ENCODE measurements at places on chromosomes 6 and 20.

- no peak for DNase-seq
These were observed 9.7 kb downstream of the ARMC12 start for GRCh38 chr6:35746516-35746915.

GRCh38 chr6:753486-753885 is 60.5 kb upstream of the EXOC2 start:
- no peak for DNase-seq

GRCh38 chr6:141830530-141830929 is 302.2 kb upstream of the GJE1 start:
- DNase-seq: no peak

DNA sequence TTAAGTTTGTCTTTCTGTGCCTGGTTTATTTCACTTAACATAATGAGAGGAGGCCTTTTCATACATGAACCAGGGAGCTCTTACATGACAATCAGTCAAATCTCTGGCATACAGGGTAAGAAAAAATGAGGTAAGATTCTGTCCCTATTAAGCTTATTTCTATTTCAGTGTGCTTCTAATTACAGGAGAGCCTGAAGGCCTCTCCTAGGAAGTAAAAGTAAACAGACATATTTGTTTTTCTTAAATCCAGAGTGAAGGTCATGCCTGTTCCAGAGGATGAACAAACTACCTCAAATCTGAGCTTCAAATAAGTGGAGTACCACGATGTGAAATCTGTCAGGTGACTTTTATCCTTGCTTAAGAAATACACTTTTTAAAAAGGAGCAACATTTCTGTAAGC is 72.6 kb downstream of the POPDC3 start:
- no peak for DNase-seq

- no peak for DNase-seq
These were observed 6.5 kb downstream of the BTN2A2 start for GRCh38 chr6:26389349-26389894.

DNA sequence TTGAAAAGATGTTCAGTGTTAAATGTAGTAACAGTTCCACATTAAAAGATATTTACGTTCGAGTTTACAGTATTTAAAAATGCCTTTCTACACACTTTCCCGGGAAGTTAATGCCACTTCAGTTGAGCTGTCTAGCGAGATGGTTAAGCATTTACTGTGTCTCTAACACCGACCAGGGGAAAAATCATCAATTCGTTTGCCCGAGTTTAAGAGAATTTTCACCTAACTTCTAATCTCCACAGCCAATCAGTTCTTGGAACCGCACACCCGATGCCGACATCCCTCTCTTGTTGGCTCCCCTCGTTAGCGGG is 58.2 kb downstream of the FAM217A start:
- no peak for DNase-seq

DNA sequence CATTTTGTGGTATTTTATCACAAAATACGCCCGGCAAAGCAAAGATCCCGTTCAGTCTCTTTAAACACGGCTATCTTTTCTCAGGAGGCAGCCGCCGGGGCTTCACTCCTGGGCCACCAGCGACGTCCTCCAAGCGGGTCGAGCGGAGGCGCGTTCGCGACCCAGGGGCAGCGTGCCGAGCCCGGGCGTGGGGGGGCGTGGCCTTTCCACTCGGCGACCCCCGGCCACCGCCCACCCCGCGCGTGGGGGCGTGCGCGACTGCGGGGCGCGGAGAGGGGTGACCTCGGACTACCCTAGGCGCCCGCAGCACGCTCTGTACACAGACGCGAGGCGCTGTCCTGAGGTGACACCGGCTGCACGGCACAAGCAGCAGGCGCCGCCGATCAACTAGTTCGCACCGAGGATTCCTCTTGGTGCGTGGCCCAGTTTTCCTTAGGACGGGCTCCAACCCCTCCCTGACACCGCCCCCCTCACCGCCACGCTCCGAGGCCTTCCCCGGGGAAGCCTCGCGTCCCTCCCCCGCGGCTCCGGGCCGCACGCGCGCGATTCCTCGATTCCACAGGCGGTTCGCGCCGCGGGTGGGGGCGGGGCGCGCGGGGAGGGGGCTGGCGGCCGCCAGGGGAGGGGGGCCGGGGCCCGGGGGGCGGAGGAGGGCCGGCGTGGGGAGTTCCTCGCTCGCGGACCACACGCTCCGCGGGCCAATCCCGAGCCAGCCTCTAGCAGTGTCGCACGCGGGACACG is 1.1 kb upstream of the JARID2 start:
- DNase-seq: peak; percentile 28

- no peak for DNase-seq
These were observed 5.1 kb downstream of the BLOC1S5 start for GRCh38 chr6:8059129-8059528.

DNA sequence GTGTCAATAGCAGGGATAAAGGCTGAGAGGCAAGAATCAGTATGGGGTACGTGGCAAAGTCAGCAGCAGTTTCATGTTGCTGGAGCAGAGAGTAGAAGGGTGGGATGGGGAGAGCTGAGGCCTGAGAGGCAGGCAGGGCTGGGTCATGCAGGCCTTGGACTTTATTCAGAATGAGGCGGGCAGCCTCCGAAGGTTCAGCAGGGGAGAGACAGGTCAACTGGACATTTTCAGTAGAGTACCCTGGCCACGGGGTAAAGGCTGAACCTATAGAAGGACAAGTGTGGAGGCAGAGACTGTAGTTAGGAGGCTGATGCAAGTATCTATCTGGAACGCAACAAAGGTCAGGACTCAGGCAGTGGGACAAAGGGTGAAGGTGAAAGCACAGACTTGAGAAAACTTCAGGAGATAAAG is 13.7 kb downstream of the NOTCH4 start:
- no peak for DNase-seq

GRCh38 chr6:36888654-36889481 is 3.1 kb downstream of the C6orf89 start:
- no peak for DNase-seq

DNA sequence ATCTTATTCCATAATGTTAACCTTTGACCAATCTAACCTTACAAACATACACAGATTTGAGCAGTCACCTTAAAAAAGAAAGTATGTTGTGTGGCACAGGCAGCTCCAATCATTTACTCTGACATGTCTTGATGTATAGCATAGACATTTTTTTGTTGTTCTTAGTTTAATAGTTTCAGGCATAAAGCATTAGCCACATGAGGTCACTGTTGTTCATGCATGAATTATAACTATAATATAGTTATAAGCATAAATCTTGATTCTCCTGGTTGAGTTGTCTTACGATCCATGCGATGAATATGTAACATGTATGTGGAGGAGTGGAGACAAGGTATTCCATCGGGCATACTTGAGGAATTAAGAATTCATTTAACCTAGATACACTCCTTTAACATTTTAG is 26.1 kb upstream of the NKAIN2 start:
- no peak for DNase-seq

- no peak for DNase-seq
These were observed 165.4 kb downstream of the GMPR start for GRCh38 chr6:16403831-16404230.

- no peak for DNase-seq
These were observed 13.1 kb downstream of the NRSN1 start for GRCh38 chr6:24139080-24139479.

DNA sequence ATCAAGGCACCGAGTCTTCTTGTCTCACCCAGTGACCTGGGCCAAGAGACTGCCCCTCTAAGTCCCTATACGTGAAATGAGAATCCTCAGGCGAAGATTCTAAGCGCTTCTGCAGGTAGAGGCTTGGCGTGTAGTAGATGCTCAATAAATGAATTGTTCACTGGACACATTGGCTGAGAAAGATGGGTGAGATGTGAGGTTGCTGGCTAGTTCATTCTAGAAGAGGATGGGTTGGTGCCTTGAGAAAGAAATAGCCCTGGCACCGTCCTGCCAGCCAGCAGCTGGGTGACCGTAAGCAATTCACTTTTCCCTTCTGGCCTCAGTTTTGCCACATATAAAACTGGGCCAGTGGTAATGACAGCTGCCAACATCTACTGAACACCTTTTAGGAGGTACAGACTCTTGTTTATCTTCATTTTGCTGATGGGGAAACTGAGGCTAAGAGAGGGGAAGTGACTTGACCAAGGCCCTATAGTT is 1.4 kb downstream of the SRC start:
- DNase-seq: no peak

- DNase-seq: no peak
These were observed 126.7 kb upstream of the NEDD9 start for GRCh38 chr6:11358904-11359830.

- DNase-seq: no peak
These were observed 474 bp downstream of the RBM38 start for GRCh38 chr20:57391439-57392301.

Measured in stimulated activated CD4-positive, alpha-beta T cell treated with anti-CD3 and anti-CD28 coated beads, Interleukin-12 subunit alpha, Interleukin-12 subunit beta, amount 100 ng/mL, for 24 hours (primary cell).